Activated CD8-positive, alpha-beta memory T cell treated with anti-CD3 and anti-CD28 coated beads, Interleukin-2, amount 50 U/mL, for 4 hours (primary cell): ENCODE measurements at places on chromosomes 2 and 18.

GRCh38 chr2:8719528-8719927 is 37.7 kb downstream of the ID2 start:
- DNase-seq = no peak

DNA sequence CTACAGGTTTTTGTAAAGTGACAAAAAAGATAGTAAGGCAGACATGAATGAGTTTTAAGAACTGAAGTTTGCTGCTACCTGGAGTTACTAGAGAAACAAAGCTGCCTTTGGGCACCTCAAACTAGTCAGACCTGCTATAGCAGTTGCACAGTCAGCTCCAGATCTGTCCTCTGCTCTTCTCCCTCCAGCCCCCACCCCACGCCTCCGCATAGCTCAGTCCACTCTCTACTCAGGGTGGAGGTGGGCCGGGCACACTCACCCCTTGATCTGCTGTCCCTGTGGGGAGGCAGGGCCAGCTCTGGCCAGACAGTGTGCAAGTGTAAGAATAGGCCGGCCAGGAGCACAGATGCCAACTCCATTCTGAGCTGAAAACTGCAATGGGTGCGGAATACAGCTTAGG is 4.1 kb downstream of the SERTAD2 start:
- DNase-seq = no peak

DNA sequence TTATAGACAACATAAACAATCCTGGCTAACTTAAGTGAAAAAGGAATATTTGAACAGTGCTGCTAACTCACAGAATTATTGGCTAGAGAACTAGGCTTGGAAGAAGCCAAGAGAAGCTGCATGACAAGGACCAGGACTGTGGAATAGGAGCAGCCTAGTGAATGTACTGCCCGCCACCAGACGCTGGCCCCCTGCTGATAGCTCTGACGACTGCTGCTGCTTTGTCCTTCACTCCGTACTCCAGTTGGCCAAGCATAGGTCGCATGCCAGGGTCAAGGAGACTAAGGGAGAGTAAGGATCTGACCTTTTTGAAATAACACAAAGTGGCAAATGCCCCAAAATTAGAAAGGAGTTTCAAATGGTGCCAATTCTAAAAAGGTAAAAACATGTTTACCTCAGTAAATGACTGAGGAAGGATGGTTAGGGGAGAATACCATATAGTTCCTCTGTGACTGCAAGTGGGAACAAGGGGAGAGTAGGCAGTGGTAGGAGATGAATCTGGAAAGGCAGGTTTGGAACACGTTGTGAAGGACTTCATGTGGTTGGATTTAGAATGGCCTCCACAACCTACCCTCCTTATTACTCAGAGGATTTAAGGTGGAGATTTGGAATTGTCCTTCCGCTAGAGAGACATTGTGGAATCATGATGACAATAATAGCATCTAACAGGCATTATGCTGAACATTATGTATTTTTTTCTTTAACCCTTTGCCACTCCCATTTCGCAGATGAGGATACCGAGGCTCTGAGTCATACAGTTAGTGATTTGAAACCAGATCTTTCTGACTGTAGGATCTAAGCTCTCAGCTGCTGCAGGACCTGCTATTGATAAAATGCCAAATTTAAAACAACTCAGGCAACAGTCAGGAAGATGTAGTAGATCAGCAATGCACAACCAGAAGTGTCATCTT is 19.5 kb downstream of the STRADB start:
- DNase-seq = no peak

DNA sequence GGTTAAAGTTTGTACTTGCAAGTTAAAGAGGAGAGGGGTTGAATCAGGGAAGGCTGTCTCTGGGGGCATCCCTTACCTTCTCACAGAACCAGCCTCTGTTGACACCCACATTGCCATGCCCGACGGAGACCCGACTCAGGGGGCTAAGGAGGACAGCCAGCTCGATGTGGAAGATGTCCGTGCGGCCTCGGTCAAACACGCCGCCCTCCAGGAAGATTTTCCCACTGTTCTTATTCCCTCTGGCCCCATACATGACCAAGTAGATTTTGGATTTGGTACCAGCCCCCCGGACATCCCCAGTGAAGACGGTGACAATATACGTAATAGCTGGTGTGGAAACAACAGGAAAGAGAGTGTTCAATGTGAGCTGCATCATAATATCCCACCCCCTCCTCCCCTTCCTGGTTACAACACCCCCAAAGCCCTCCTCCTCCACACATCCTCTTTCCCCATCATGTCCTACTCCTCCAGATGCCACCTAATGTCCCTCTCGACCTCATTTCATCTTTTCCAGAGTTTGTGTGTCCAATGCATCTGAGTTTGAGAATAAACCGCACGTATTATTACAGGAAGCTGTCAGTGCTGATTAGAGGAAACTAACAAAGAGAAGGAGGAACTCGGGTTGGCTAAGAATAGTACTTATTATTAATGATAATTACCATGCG is 55.7 kb downstream of the LOXHD1 start:
- no peak for DNase-seq

- DNase-seq = no peak
These were observed 24.7 kb upstream of the ANKRD62 start for GRCh38 chr18:12068950-12069320.
